Esophagus squamous epithelium (tissue), 5 donors: ENCODE measurements at places on chromosomes 16 and 17. TPM values are rescaled to one million over a fixed set of nuclear protein-coding genes. Genes with fewer than 3 reads are reported as not detected.

NPIPA8 gene
- total RNA-seq: not detected

DNA sequence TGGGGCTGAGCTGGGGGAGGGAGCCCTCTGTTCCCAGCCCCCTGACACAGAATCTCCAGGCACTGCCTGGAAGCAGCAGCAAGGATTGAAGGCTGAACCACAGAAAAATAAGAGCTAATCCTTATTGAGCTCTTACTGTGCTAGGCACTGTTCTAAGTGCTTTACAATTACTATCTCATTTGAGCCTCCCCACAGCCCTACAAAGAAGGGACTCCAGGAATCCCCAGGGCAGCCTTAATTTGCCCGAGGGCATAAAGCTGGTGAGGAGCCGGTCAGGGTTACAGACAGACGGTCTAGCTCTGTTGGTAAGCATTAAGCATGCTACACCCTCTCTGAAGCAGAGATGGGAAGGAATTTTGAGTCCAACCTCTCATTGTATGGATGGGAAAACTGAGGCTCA lies 7.0 kb downstream of the SAMD14 start:
- DNase-seq: no peak

GRCh38 chr16:87324411-87325275 lies 7.5 kb upstream of the C16orf95 start:
- DNase-seq: no peak

GRCh38 chr16:31270795-31271194 lies 11.0 kb downstream of the ITGAM start:
- no peak for DNase-seq

- no peak for DNase-seq
These were observed 682.4 kb downstream of the TOX3 start for GRCh38 chr16:51864575-51864974.

- no peak for DNase-seq
These were observed 18.8 kb downstream of the WNT9B start for GRCh38 chr17:46869975-46870803.

DNA sequence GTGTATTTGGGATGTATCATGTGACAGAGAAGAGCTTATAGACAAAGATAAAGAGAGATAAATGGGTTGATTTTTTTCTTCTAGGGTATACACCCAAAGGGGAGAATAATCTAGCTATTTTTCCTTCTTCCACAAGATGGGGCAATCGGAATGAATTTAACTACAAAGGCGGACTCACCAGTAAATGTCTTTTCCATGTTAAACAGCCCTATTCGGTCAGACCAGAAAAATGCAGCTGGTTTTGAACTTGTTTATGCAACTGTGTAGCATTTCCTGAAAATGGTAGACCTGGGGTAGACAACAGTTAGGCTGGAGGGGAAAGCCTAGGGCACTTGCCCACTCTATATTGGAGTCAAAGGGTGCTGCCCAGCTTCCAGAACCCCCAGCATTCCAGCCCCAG lies 477.1 kb downstream of the TOX3 start:
- DNase-seq: no peak

- DNase-seq: no peak
These were observed 2.4 kb downstream of the ABCC1 start for GRCh38 chr16:15951852-15952251.

- no peak for DNase-seq
These were observed 127.9 kb downstream of the NPIPB5 start for GRCh38 chr16:22638393-22639206.

- no peak for DNase-seq
These were observed 27.9 kb downstream of the CDR2 start for GRCh38 chr16:22346483-22346882.

ZG16 gene
- total RNA-seq: not detected

- DNase-seq: no peak
These were observed 40.1 kb upstream of the AMZ2 start for GRCh38 chr17:68207651-68208253.

DNA sequence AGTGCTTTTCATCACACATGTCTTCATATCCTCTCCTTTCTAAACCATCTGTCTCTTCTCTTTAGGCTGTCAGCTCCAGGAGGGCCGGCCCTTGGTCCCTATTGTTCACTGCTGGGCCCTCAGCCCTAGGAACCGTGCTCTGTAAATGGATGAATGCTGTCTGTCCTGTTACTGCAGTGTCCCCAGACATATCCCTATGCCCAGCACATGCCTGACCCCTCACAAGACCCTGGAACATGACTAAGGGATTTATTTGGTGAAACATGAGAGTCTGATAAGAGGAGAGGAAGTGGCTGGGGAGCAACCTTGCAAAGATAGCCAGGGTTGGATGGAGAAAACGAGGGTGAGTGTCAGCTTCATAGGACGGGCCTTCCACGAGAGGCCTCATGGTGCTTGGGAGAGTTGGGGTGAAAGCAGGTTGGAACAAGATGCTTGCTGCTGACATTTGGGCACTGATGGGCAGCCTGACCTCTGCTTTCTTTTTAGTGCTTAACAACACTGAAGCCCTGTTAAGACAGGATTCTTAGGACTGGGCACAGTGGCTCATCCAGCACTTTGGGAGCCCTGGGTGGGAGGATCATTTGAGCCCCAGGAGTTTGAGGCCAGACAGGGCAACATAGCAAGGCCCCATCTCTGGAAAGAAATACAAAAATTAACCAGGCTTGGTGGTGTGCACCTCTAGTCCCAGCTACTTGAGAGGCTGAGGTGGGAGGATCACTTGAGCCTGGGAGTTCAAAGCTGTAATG lies 39.0 kb downstream of the ABCC1 start:
- DNase-seq: no peak

PRR35 gene
- total RNA-seq: not detected

- DNase-seq: no peak
These were observed 2231.0 kb downstream of the TP53TG3F start for GRCh38 chr16:35690413-35690812.

HS3ST2 gene
- total RNA-seq: 0.76 TPM

RDM1 gene
- total RNA-seq: 0.53 TPM

GRCh38 chr17:65359016-65359415 lies 202.4 kb downstream of the AXIN2 start:
- DNase-seq: no peak

DNA sequence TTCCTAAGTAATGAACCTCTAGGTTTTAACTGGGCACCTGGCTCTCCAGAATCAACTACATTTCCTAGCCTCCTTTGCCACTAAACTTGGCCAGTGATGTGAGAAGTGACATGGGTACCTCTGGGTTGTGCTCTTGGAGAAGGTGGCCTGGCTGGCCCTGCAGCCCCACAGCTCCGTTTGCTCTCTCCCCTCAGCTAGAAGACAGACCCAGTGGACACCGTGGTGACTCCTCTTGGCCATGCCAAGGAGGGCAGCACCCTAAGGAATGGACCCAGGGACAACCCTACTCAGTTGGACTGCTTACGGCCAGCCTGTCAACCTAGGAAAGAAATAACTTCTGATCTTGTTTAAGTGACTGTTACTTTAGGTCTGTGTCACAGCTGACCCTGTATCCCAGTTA lies 151.4 kb downstream of the TMEM132E start:
- no peak for DNase-seq

DNA sequence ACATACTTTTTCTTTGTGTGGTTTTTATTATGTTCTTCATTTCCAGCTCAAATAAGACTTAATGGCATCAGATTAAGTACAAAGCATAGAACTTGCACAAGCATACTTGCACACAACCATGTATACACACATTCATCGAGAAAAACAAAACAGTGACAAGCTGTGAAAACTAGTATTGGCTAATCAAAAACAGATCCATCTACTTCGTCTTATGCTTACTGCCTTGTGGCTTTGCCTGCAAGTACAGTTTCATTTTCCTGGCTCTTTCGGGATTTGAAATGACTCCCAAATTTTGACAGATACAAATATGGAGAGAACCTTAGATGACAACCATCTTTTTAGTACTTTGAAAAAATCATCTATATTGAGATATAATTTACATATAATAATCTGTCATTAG lies 338.3 kb downstream of the BCAS3 start:
- no peak for DNase-seq

TSPAN10 gene
- total RNA-seq: 0.19 TPM
